ENCODE measurements at places on chromosomes 7 and 10. TPM values are rescaled to one million over a fixed set of nuclear protein-coding genes. Genes with fewer than 3 reads are reported as not detected.

Gene PPP1R3A
- total RNA-seq = not detected

Gene CELF2
- 25.1 TPM for total RNA-seq

Gene JCAD
- 27.1 TPM for total RNA-seq

Gene HERPUD2
- total RNA-seq = 32.5 TPM

Gene NRG3
- not detected for total RNA-seq

Gene GIMAP2
- 16.2 TPM for total RNA-seq

Gene SNX10
- under 0.01 TPM for total RNA-seq

DNA sequence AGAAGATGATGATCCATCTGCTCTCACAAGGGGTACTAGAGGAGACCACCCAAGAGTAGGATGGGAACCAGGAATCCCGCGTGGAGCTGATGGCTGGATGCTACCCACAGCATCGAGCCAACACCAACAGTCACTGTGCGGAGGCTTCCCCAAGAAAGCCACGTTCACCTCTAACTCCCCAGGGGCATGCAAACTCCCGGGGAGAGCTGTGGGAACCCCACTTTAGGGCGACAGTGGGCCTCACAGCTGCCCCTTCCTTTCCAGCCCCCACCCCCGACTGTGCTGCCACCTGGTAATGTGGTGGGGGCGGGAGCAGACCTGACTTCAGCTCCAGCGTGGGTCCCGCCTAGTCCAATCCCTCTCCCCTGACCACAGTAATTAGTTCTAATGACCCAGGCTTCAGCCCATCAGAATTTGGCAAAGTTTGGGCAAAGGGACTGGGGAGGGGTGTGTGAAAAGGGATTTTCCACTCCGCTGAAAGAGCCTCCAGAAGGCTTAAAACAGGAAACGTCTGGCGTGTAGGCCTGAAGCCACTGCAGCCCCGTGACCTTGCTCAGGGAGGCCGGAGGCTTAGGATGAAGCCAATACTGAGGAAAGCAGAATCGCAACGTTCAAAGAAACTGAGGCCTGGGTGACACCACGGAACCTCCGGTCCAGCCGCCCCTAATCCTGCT, 20.3 kb downstream of the ASB13 start:
- no peak for DNase-seq

- no peak for DNase-seq
Observed at GRCh38 chr7:116851671-116852070, 10.7 kb upstream of the CAPZA2 start.

DNA sequence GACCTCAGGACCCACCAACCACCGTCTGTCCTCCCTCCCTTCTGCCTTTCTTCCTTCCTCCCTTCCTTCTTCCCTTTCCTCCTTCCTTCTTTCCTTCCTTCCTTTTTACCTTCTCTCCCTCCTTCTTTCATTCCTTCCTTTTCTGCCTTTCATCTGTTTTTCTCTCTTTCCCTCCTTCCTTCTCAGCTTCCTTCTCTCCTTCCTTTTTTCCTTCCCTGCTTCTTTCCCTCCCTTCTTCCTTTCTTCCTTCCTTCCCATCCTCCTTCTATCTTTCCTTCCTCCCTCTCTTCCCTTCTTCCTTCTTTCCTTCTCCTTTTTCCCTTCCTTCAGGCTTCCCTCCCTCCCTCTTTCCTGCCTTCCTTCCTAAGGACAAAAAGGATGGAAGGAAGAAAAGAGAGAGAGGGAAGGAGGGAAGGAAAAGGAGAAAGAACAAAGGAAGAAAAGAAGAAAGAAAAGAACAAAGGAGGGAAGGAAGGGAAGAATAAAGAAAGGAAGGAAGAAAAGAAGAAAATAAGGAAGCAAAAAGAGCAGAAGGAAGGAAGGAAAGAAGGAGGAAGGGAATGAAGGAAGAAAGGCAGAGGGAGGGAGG, 405.0 kb downstream of the GRID1 start:
- DNase-seq = no peak

GRCh38 chr7:37920305-37920848, at the start of gene EPDR1:
TSS of gene EPDR1 (plus strand) at chr7:37920640. CDS start at chr7:37920940, 300 bp downstream.
- no peak for DNase-seq

DNA sequence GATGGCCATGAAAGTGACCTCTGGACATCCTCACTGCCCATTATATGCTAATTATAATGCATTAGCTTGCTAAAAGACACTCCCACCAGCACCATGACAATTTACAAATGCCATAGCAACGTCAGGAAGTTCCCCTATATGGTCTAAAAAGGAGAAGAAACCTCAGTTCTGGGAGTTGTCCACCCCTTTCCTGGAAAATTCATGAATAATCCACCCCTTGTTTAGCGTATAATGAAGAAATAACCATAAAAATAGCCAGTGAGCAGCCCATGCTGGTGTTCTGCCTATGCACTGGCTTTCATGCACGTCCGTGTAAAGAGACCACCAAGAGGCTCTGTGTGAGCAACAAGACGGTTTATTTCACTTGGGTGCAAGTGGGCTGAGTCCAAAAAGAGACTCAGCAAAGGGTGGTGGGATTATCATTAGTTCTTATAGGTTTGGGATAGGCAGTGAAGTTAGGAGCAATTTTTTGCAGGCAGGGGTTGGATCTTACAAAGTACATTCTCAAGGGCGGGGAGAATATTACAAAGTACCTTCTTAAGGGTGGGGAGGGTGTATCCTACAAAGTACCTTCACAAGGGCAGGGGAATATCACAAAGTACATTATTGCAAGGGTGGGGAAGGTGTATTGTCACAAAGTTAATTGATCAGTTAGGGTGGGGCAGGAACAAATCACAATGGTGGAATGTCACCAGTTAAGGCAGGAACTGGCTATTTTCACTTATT, 45.6 kb downstream of the LBX1 start:
- DNase-seq = no peak

- no peak for DNase-seq
Observed at GRCh38 chr10:116838143-116838725, 11.1 kb upstream of the ENO4 start.

GRCh38 chr10:3811291-3811870, 26.4 kb upstream of the KLF6 start:
- DNase-seq = peak; percentile 85

GRCh38 chr10:84117686-84118394, 21.5 kb upstream of the GHITM start:
- DNase-seq = no peak

- DNase-seq = no peak
Observed at GRCh38 chr10:86862373-86862772, 95.0 kb downstream of the MMRN2 start.

DNA sequence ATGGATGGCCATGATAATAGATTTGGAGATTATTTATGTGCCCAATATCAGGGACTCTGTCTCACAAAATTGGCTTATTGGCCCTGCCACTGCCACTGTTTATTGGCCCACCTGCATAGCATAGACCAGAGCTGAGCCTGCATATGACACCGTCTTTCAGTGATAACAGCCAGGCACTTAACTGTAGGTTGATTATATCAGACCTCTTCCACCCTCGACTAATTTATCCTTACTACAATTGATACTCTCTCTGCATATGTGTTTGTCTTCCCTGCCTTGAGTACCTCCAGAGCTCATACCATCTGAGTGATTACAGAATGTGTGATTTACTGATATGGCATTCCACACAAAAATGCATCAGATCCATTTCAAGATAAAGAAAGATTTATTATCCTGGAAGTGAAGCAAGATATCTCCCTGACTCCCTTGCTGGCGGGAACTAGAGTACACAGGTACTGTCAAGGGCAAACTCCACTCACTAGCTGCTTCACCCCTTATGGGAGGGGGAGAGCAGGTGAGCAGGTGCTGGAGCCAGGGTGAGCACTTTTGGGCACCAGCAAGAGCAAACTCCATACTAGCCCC, 13.1 kb upstream of the SAMD9L start:
- DNase-seq = no peak

DNA sequence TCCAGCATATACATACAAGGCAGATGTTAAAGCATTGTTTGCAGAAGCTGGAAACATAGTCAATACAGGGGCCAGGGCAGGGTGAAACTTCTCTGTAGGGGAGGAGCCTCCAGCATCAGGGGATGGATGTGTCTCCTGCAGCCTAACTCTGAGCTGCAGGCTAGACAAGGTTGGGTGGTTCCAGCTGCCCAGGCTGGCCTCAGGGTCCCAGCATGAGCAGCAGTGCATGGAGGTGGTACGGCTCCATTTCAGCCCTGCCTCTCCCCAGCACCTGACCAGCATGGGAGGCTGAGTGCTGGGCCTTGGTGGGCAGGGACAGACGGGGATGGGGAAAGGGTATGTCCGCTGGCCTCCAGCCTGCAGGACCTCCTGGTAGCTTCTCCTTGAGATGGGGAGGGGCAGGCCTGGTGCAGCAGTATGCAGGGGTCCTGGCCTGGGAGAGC, 7.4 kb upstream of the TBRG4 start:
- DNase-seq = no peak

- DNase-seq = no peak
Observed at GRCh38 chr7:6650086-6650485, 13.0 kb downstream of the ZNF316 start.

- no peak for DNase-seq
Observed at GRCh38 chr10:19917751-19918478, 101.7 kb downstream of the PLXDC2 start.

- peak; percentile 64 for DNase-seq
Observed at GRCh38 chr7:127678337-127678736, 26.3 kb downstream of the SND1 start.

DNA sequence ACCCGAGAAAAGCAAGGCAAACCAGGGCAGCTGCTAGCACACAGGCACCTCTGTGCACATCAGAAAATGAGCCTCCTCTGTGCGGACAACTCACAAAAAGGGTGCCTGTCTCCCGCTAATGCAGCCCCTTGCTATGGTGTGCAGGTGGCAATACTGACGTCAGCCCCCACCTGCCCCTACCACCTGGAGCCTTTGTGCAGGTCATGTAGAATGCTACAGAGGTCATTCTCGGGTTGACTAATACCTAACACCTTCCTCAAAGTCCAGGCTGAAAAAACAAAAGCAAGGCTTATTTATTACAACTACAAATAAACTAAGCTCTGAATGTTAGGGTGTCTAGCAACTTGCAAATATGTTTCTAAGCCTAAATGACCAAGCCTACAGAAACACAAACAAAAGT, 13.9 kb downstream of the PIP4K2A start:
- no peak for DNase-seq

DNA sequence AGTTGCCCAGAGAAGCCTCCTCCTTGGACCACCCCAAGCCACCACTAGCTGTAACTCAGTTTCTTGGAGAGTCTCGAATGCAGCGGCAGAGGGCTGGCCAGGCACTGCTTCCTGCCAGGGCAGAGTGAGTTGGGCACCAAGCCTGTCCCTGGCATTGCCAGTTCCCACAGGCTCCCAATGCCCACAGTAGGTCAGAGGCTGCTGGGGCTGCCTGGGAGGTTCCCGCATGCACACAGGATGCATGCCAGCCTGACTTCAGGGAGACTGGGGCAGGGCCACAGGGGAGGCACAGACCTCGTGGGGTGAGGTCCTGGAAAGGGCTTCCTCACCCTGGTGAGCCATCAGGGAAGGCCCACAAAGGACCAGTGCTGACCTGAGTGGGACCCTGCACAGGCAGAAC, 152.8 kb downstream of the ZNF248 start:
- no peak for DNase-seq

- DNase-seq = no peak
Observed at GRCh38 chr7:25716421-25716820, 435.6 kb upstream of the NFE2L3 start.

Data from fibroblast of lung (primary cell).